ENCODE measurements at places on chromosomes 3 and 15.

DNA sequence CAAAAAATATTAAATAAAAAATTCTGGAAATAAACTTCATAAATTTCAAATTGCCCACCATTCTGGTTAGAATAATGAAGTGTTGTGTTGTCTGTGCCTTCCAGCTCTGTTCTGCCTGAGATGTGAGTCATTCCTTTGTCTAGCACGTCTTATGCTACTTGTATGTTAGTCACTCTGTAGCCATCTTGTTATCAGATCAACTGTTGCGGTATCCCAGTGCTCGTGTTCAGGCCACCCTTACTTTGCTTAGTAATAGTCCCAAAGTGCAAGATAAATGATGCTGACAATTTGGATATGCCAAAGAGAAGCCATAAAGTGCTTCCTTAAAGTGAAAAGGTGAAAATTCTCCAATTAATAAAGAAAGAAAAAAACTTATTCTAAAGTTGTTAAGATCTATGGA lies 527.5 kb downstream of the NAALADL2 start:
- no peak for DNase-seq

- no peak for DNase-seq
Observed at GRCh38 chr3:79297245-79297960, 470.4 kb downstream of the ROBO1 start.

- no peak for DNase-seq
Observed at GRCh38 chr15:39774688-39775267, 7.9 kb downstream of the FSIP1 start.

DNA sequence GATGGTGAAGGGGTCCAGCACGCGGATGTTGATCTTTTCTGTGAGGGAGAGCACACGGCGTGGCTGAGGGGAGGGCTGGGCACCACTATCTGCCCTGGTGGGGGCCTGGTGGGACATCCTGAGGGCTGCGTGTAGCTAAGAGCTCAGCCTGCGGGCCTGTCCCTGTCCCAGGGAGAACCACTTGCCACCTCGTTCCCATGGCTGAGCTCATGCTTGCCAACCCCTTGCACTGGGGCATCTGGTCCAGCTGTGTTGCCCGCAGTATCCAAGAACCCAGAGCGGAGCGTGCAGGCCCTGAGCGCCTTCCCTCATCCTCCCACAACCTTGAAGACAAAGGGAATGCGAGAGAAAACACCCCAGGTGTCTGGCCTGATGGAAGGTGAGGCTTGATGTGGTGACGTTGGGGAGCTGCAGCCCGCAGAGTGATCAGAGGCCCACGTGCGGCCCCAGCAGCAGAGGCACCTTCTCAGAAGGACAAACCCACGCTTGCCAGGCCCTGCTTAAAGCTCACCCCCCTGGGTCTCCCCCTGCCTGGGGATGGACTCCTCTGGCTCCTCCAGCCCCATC lies 28.9 kb downstream of the TKT start:
- no peak for DNase-seq

GRCh38 chr3:154893813-154894212 lies 186.3 kb upstream of the MME start:
- no peak for DNase-seq

DNA sequence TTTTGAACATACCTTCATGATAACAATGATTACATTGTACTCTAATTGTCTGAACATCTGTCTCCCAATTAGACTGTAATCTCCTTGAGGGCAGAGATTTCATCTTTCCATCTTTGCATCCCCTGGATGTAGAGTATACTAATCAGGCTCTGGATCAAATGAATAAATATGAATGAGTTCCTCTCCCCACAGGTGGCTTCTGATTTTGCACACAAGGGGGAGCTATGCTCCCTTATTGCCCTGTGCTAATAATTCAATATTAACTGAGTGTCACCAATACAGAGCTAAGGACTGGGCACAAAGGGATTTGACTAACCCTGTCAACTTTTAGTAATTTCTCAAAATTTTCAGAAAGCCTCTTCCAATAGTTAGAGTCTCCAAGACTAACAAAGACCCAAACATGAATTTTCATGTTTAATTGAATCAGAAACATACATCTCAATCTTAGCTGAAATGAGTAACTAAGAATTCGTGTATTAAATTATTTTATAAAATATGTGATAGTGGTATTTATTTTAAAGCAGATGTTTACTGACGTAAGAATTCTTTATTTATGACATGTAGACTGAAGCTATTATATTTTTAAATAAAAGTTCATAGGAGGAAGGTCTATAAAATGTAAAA lies 3.0 kb downstream of the DUOXA1 start:
- DNase-seq: no peak

GRCh38 chr3:184731786-184732537 lies 20.1 kb upstream of the MAGEF1 start:
- no peak for DNase-seq

- DNase-seq: no peak
Observed at GRCh38 chr15:61227950-61228936, 859 bp downstream of the RORA start.

DNA sequence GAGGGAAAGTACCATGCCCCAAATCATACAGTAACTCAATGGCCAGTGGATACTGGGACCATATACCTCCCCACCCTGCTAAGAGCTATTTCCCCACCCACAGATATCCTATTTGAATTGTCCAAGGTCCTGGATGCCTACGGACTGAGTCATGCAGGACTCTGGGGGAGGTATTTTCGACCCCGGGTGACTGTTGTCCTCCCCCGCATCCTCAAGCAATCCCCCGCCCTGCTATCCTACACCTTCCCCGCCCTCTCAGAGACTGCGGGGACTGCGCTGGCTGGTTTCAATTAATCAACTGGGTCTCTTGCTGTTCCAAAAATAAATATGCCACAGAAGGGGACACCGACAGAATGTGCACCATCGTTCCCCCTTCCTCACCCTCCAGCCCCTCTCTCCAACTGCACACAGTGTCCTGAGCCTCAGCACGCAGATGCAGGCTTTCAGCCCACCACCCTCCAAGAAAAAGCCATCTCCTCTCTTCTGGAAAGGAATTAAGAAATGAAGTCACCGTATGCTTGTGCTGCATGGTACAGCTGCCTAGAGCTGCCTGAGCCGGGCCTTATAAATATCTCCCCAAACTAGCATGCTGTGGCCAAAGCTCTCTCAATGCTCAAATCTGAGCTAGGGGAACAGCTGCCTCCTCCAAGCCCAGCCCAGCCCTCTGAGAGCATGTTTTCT lies 8.1 kb downstream of the CAV3 start:
- no peak for DNase-seq

- DNase-seq: no peak
Observed at GRCh38 chr3:13075318-13075717, 2.1 kb upstream of the IQSEC1 start.

GRCh38 chr15:100341239-100341749 lies 481 bp downstream of the ADAMTS17 start:
- no peak for DNase-seq

DNA sequence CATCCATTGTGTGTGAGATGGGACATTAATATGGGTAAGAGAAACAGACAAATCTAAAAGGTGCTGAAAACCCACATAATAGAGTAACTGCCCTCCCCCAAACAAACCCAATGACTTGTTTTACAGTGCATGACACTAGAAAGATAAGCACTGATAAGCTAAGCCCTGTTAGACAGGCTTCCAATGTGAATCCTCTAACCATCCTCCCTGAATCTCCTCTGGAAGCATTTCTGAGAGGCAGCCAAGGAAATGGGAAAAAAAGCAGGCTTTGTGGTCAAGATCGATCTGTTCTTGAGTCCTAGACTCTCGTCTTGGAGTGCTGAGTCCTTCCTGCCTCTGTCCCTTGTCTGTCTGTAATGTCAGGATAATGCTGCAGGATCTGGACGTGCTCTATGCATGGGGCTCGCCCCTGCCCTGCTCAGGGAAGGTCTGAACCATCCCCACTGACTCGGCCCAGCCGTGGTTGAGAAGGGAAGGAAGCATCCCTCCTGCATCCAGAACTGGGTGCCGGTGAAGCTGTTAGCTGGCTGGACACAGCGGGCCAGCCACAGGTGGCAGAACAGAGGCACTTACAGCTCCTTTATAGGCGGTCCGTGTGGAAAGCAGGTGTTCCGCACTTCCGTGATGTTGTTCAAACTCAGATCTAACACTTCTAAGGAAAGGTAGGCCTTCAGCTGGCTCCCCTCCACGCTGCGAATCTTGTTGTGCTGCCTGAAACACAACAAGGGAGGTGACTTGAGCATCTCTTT lies 84.1 kb downstream of the LRIG1 start:
- no peak for DNase-seq

- no peak for DNase-seq
Observed at GRCh38 chr3:56989169-56989976, 71.1 kb upstream of the SPATA12 start.

DNA sequence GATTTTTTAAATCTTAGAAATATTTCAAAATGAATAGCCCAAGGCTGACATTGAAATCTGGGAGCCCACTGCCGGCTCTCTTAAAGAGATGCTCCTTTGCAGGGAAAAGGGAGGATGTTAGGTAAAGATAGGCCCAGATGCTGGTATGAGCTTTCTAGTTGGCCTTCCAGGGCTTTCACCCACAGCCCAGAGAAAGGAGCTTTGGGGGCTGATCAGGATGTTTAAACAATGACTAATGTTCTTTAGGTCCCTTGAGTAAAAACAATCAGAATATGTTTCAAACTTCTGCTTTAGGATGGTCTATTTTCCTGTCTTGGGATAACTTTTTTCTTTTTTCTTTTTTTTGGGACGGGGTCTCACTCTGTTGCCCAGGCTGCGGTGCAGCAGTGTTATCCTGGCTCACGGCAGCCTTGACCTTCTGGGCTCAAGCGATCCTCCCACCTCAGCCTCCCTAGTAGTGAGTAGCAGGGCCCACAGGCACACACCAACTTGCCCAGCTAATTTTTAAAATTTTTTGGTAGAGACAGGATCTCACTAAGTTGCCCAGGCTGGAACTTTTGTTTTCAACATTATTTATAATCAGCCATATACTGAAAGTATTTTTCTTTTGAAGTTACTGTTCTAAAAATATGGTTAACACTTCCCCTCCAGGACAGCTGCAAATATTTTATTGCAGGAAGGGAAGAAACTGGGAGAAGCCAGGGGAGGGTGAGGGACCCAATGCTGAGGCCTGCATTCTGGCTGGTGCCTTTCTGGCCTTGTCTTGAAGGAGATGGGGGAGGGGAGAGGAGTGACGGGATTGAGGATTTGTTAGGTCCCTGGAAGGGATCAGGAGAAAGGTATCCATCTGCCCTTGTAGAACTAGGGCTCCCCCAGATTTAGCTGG lies 70.1 kb downstream of the TRAK1 start:
- no peak for DNase-seq

DNA sequence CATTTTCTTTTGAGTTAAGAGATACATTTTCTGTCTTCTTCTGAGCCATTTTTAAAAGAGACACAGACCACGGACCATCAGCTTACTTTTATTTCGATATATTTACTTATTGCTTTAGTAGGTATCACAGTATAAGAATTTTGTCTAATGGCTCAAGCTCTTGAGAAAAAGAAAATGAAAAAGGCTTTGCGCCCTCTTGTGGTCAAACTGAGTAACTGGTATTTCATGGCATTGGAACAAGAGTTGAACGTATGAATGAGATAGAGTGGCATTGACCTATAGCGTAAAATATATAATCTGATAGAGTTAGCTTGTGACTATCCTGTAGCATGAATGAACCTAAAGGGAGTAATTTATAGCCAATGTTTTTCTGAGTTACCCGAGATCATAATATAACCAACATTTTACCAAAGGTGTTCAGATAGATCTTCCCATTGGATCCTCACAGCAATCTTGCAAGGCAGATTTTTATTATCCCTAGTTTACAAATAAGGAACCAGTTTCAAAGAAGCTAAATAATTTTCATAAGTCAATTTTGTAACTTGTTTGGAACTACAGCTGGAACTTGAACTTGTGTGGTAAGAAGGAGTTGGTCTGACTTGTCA lies 154.6 kb downstream of the POLR2M start:
- no peak for DNase-seq

GRCh38 chr3:133747373-133747772 lies 1.2 kb downstream of the TF start:
- no peak for DNase-seq

DNA sequence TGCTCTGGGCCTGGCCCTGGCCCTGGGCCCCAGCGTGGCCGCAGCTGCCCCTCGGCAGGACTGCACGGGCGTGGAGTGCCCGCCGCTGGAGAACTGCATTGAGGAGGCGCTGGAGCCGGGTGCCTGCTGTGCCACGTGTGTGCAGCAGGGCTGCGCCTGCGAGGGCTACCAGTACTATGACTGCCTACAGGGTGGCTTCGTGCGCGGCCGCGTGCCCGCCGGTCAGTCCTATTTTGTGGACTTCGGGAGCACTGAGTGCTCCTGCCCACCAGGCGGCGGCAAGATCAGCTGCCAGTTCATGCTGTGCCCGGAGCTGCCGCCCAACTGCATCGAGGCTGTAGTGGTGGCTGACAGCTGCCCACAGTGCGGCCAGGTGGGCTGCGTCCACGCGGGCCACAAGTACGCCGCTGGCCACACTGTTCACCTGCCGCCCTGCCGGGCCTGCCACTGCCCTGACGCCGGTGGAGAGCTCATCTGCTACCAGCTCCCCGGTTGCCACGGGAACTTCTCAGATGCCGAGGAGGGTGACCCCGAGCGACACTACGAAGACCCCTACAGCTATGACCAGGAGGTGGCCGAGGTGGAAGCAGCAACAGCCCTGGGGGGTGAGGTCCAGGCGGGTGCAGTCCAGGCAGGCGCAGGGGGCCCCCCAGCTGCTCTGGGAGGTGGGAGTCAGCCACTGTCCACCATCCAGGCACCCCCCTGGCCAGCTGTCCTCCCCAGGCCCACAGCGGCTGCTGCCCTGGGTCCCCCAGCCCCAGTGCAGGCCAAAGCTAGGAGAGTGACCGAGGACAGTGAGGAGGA lies 21.7 kb downstream of the FBLN2 start:
- DNase-seq: no peak

GRCh38 chr3:135226057-135226456 lies 431.0 kb downstream of the EPHB1 start:
- DNase-seq: no peak

DNA sequence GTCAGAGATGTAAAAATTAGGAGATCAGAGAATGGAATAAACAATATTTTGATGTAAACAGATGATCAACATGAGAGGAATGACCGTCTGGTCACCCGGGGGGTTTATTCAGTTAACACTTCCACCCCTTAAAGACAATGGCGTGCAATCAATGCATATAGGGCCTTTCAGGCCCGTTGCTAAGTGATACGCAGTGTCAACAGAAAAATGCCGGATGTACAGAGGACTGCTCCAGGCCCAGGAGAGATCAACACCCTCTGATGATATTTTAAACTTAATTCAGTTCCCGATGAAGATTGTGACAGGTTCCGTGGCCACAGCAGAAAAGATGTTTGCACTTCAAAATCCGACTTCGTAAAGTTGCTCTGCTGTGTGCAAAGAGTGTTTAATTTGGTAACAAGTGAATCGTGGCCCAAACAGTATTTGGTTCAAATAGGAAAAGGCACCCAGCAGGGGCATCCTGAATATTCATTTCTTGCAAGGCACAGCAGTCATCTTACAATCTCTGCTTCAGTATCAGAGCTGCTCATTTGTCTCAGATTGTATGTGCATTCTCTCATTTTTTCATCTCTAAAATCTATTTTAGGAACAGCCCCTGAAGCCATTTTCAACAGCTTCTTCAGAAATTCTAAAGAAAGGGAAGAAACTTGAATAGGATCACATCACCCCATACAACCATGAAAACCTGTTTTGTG lies 72.6 kb downstream of the FOXB1 start:
- DNase-seq: no peak

- no peak for DNase-seq
Observed at GRCh38 chr3:116512281-116512680, 67.0 kb upstream of the LSAMP start.

GRCh38 chr3:56928379-56929068 lies 126.8 kb upstream of the ARHGEF3 start:
- no peak for DNase-seq
